ENCODE measurements at places on chromosomes 12 and 14. TPM values are rescaled to one million over a fixed set of nuclear protein-coding genes. Genes with fewer than 3 reads are reported as not detected.

- DNase-seq = no peak
Observed at GRCh38 chr14:50697659-50698290, 29.7 kb upstream of the SAV1 start.

- DNase-seq = no peak
Observed at GRCh38 chr12:50924131-50924438, 28.3 kb upstream of the HIGD1C start.

GRCh38 chr14:55707365-55707804 lies 127.4 kb downstream of the KTN1 start:
- peak; percentile 32 for DNase-seq

GRCh38 chr14:52856139-52856538 lies 64.7 kb upstream of the GNPNAT1 start:
- DNase-seq = no peak

- no peak for DNase-seq
Observed at GRCh38 chr14:41608681-41609390, 2.2 kb downstream of the LRFN5 start.

- DNase-seq = no peak
Observed at GRCh38 chr14:52563120-52563519, 10.5 kb downstream of the GPR137C start.

GRCh38 chr12:25550186-25550585 lies 2.9 kb downstream of the LMNTD1 start:
- DNase-seq = no peak

DNA sequence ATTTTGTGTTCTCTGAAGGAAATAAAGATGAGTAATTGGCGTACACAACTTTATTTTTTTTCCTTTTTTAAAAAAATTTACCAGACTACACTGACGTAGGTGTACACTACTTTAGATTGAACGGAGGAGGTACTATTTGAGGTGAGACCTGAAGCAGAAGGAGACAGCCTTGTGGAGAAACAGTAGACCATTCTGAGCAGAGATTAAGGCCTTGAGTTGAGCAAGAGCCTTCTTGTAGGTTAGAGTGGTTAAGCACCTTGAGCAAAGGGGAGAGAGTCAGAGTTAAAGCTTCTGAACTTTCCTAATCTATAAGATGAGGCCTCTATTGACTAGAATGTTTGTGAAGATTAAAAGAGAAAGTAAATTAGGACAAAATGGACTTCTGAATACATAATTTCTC lies 2.5 kb downstream of the LEMD3 start:
- no peak for DNase-seq

DNA sequence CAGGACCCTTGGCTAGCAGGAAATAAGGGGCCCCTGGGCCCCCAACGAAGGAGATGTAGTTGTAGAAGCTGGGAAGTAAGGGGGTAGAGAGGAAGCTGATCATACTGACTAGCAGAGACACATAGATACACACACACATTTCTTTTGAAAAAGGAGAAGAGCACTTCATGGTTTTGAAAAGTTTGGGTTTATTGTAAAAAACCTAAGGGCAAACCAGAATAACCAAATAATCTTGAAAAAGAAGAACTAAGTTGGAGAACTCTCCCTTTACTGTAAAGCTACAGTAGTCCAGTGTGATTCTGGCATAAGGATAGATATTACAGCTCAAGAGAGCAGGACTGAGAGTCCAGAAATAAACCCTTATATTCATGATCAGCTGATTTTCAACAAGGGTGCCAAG lies 5.8 kb upstream of the HCAR3 start:
- no peak for DNase-seq

DNA sequence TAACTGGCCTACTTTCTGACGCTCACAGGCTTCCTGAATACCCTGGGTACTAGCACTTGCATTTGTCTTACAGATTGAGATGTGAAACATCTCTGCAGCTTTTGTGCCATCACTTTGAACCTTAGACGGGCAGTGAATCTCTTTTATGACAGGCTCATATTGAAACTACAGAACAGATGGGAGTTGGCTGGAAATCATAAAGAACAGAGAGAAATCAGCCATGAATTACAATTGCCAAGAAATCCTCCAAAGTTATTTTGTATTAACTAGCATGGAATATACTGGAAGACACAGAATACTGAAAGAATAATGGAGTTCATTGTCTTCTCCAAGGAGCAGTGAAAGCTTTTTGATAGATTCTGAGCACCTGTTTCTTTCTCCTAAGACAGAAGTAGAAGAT lies 32.7 kb downstream of the MYF5 start:
- no peak for DNase-seq

- peak; percentile 29 for DNase-seq
Observed at GRCh38 chr12:5348491-5348890, 83.4 kb upstream of the NTF3 start.

DNA sequence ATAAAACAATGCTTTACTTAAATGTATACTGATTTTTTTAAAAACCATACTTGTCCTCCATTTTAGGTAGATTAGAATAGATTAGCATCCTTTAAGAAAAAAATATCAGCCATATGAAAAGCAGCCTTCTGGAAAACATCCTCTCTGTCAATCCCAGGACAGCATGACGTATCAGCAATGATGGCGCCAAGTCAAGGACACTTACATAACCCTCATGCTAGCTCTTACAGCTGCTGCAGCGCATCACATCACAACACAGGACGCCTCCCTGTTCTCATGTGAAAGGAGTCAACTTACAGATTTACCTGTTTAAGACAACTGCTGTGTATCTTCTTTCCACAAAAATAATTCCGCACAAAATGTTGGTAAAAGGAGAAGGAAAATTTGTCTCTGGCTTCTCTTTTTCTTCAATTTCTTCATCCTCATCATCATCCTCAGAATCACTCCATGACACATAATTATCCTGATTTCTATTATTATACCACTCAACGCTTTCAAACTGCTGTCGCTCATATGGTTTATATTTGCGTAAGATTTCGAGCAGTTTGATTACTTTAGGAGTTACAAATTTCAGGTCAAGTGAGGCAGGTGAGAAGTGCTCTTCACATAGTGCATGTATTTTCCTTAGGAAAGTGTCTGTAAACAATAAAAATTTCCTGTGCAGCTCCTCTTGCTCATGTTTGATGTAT lies 33.3 kb downstream of the DICER1 start:
- DNase-seq = no peak

DNA sequence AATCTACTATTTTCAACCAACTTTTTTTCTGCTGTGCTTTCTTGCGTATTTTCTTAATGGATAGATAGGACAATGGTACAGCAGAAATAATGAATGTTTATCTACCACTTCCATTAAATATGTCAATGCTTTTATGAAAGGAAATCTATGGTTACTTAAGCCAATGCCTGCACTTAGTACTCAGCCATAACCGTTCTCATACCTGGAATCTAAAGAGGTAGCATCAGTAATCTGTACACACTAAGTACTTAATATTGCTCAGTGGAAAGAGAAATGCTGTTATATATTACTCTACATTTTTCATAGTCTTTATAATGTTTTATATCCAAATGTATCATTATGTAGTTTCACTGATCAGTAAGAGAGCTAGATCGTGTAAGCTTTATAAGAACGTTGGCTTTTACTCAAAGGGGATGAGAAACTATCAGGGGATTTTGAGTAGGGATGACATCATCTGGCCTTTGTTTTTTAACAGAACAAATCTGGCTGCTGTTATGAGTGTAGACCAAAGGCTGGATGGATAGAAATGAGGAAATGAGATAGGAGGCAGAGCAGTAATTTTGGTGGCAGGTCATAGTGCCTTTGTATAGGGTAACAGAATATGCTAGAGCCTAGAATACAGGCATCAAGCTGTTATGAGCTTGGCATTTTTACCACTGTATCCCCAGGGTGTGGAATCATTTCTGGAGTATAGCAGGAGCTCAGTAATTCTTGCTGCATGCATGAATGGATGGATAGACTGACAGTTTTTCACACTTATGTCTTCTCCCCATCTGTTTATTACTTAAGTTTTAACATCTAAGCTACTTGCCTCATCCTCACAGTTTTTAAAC lies 34.0 kb downstream of the ALG10B start:
- DNase-seq = no peak

GRCh38 chr14:50099335-50099734 lies 17.0 kb downstream of the VCPKMT start:
- DNase-seq = no peak

GRCh38 chr12:78407722-78408121 lies 456.9 kb upstream of the SYT1 start:
- no peak for DNase-seq

DNA sequence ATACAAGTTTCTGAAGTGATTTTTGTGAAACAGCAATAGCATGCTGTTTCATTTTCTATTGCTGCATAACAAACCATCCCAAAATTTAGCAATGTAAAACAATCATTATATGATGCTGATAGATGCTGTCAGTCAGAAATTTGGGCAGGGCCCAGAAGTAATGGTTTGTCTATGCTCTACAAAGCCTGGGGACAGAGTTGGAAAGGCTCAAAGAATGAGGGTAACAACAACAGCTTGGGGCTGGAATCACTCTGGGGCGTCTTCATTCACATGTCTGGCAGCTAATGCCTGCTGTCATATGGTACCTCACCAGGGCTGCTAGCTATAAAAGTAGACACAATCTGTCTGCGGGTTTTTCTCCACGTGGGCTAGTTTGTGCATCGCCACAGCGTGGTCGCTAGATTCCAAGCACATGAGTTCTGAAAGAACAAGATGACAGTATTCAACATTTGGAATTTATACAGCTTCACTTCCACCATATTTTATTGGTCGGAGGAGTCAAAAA lies 176.5 kb downstream of the BMP4 start:
- DNase-seq = no peak

DNA sequence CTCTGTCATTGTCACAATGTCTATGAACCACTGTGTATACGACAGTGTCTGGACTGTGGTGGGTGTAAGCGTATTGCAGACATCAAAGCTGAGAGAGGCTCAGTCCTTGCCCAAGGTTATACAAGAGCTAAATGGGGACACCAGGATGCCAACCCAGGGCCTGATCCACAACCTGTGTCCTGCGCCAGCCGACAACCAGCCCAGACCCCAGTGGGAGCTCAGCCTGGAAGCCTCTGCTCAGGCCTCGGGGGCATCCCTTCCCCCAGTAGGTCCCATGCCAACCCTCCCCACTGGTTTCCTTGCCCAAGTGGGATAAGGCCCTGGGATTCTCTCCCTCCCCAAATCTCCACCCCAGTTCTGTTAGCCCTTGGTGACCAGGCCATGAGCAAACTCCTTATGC lies 54.3 kb downstream of the LTBP2 start:
- no peak for DNase-seq

DNA sequence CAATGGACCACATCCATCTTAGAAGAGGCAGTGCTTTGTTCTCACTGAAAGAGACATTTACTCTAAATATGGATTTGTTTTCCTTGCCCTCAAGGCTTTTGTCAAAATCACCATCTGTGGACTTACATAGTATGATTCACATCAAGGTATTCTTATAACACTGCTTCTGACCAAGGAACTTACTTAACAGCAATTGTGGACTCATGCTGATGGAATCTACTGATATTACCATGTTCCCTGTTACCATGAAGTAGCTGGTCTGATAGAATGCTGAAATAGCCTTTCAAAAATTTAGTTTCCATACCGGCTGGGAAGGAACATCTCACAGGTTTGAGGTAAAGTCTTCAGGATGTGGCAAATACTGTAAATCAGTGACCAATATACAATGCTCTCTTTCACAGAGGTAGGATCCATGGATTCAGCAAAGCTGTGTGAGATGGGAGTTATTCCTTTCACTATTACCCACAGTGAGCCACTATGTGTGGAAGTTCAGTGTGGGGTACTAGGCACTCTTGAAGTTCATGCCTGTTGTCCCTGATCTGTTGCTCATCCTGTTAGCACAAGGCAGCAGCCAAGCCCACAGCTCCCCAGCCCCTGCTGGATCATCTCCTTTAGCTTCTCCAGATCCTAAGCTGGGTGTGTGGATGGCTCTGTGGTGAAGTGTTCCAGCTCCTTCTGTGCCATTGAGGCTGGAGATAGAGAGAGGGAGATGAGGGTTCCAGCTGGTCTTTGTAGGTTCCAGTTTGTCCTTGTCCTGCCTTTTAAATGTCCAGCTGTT lies 126.4 kb downstream of the ATP23 start:
- no peak for DNase-seq

GRCh38 chr12:45582536-45582935 lies 147.0 kb upstream of the ARID2 start:
- DNase-seq = no peak

DNA sequence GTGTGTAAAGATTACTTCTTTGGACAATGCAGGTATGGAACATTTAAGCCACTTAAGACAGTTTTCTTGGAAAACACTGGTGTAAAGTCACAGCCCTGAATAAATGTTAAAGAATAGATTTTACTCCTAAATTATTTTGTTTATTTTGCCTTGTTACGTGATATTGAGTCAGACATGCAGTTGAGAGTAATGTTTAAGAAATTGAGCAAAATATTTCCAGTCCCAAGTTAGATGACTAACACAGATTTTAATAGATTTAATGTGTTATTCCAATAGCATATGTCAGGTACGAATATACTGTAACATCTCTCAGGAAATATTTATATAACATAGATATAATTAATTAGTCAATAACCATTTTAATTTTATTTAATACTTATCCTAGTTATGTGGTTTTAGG lies 1361.7 kb downstream of the FSCB start:
- DNase-seq = no peak

Gene LMNTD1
- not detected for total RNA-seq

Gene ESPL1
- total RNA-seq = 34.9 TPM

Gene SYCP3
- 0.16 TPM for total RNA-seq

Gene CLEC2B
- not detected for total RNA-seq

Gene LYZ
- 16.9 TPM for total RNA-seq

Gene WASHC4
- total RNA-seq = 43.5 TPM

Gene REP15
- 2.3 TPM for total RNA-seq

Gene CLEC1A
- total RNA-seq = not detected

Gene RHOJ
- not detected for total RNA-seq

Gene ZNF891
- total RNA-seq = 2.3 TPM

Gene PRH2
- not detected for total RNA-seq

Gene NID2
- total RNA-seq = 10.8 TPM

Gene NGB
- not detected for total RNA-seq

Gene JAG2
- total RNA-seq = 43.0 TPM

Gene EML5
- 0.11 TPM for total RNA-seq

Gene ASIC1
- 17.8 TPM for total RNA-seq

Gene SYNDIG1L
- total RNA-seq = not detected

Gene KLHDC2
- total RNA-seq = 76.5 TPM

Gene TSPAN11
- total RNA-seq = not detected

Gene TOMM20L
- total RNA-seq = 1.2 TPM
